GM03348 (cell line): ENCODE measurements at places on chromosomes 12 and 14.

- peak; percentile 77 for DNase-seq
Measured at GRCh38 chr12:69966409-69966808, 141.4 kb downstream of the MYRFL start.

- DNase-seq: no peak
Measured at GRCh38 chr12:131147894-131148293, 194.2 kb downstream of the ADGRD1 start.

GRCh38 chr12:62919838-62920237 is 15.1 kb downstream of the PPM1H start:
- DNase-seq: peak; percentile 28

- no peak for DNase-seq
Measured at GRCh38 chr12:76563061-76563460, 3.5 kb upstream of the OSBPL8 start.

- DNase-seq: no peak
Measured at GRCh38 chr12:122996188-122996601, 15.7 kb downstream of the ARL6IP4 start.
